ENCODE measurements at places on chromosomes 4 and X.

DNA sequence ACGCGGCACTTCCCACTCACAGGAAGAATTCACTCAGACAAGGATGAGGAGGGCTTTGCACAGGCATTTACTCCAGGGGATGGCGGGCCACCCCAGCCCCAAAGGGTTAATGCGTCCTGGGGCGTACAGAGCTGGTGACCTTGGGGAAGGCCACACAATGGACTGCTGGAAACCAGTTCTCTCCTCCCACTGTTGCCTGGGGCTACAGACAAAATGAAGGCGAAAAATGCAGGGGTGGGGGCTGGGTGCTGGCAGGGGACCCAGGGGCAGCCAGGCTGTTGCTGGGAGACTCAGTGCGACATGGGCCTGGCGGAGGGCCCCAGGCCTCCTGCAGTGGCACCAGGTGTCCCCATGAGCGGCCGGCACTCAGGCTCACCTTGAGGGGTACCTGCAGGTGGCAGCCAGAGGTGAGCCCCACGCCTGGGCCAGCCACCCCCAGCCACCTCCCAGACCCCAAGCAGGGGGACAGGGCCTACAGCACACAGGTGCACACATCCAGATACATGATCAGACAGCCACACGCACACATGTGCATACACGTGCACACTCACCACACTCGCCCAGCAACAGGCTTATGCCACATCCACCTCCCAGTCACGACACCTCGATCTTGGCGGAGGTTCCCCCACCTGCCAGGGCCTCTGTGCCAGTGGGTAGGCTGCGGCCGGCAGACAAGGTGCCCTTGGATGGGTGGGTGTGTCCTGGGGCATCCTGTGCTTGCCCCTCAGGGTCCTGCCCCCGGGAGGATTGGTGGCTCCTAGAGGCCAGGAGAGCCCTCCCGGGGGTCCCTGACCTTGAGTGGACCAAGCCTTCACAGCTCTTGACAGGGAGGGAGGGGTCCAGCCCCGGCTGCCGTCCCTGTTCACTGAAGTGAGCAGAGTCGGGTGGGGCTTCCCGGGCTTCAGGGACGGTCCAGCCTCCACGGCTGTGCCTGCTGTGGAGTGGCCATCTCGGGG is 13.1 kb downstream of the NAT8L start:
- DNase-seq: no peak

DNA sequence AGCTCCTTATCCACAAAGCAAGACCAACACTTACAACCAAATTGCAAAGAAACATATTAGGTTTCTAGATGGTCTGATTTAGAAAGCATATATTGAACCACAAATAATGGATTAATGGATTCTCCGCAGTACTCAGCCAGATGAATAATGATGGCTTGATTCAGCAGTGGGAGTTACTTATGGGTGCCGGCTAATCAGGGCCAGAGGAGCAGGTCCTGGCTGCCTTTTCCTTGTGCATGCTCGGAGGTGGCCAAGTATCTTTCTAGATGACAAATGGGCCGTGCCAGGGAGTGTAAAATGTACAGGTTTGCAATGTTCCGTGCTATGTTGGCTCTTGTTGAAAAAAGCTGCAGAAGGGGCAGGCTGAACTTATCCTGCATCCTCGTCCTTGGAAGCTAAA is 70.2 kb downstream of the VCX3A start:
- no peak for DNase-seq

DNA sequence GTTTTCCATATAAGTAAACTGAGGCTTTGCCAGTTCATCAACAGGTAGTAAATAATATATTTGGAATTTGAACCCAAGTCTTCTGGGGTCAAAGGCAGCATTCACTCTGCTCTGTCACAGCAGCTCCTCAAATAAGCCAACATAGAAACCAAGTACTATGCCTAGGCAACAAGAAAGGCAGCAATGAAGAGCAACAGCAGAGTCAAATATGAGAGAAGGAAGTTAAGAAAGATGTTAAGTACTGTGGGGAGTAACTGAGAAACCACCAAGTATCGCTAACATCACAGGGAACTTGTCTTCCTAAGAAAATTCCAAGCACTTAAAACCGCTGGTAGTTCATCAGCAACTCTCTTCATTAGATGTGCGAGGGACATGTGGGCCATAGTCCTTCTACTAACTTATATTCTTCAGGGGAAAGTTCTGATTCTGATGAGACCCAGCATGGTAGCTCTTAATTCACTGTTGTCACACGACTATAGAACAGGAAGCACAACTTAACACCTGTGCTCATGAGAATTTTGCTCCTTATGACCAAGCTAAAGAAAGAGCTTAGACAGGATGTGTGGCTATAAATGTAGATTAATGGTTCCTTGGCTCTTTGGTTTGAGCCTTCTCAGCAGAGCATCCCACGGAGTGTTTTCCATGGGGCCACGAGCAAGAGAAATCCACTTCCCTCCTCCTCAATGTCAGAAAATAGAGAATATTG is 107.8 kb downstream of the AR start:
- DNase-seq: no peak

DNA sequence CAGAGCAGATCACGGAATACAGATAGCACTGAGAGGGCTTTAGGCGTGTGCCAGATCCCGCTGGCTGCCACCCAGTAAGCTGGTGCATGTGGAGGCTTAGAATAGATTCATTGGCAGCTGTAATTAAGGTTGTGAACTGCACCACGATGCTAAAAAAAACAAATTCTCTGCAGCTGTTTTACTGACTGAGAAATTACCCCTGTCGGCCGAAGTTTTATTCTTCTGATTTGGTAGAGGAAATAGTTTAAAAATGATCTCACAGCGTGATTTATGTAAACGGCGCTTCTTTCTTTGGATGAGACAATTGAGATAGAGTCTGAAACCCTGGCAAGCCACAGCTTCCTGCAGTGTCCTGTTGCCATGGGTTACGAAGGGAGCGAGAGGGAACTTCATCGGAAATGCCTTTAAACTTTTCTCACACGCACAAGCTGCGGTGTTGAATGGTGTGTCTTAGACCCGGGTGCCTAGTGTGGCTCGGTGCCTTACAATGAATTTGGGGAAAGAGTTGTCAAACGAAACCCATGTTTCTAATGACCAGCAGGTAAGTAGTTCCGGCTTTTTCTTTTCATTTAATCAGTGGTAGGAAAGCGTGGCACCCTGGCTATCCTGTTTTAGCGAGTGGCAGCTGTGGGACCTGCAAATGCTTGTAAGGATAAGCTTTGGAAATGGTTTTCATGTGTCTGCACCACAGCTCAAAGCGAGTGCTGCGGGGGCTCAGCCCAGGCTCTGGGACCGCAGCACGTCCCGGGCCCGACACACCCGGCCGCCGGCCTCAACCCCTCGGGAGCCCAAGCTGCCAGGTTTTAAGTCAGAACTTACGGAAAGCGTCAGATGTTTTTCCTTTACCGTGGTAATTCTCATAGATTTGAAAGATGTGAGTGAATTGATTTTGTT is 71.7 kb upstream of the HGFAC start:
- peak; percentile 82 for DNase-seq

DNA sequence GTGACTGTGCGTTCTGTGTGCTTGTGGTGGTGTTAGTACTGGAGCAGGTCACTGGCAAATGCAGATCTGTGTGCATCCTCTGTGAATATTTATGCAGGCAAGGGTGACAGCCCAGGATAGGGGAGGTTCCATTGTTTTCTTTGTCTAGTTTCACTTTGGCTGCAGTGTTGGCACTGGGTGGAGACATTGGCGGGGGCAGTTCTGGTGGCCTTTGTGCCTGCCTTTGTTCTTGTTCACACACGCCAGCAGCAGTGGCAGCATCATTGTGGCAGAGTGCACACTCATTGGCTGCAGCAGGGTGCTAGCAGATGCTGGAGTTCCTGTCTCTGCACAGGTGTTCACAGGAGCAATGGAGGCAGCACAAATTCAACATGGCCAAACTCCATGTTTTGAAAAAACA is 495.3 kb downstream of the UBE2NL start:
- DNase-seq: no peak

DNA sequence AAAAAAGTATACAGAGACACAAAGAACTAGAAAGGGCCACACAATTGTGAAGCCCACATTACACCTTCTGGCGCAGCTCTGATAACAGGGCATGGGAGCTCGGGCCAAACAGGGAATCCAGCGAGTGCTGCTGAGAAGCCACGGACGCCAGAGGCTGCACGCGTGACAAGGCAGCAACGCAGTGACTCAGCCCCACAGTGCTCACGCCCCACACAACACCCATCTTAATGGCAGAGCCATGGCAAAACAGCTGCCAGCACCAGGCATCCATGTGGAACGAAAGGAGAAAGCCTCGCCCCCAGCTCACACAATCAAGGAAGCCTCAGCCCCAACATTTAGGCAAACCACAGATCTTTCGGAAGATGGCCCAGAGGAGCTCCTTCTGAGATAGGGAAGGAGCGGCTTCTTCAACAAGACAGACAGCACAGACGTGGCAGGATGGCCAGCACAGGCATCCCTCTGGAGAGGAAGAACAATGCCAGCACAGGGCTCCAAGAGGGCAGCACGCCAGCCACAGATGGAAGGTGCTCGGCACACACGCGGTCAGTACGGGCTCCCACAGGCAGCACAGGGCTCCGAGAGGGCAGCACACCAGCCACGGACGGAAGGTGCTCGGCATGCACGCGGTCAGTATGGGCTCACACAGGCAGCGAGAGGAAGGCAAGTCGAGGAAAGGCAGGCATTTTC is 33.1 kb downstream of the GAK start:
- DNase-seq: no peak

GRCh38 chr4:184355111-184355604 is 119.2 kb downstream of the IRF2 start:
- DNase-seq: peak; percentile 80

GRCh38 chr4:2069986-2070385 is 10.9 kb downstream of the NAT8L start:
- DNase-seq: no peak

- peak; percentile 86 for DNase-seq
These were observed at the start of gene JADE1 for GRCh38 chr4:128809477-128810330. JADE1 (plus strand) TSS chr4:128809700; CDS start chr4:128831759, 22,059 bp downstream.

- no peak for DNase-seq
These were observed 27.1 kb upstream of the HOPX start for GRCh38 chr4:56708146-56708545.

DNA sequence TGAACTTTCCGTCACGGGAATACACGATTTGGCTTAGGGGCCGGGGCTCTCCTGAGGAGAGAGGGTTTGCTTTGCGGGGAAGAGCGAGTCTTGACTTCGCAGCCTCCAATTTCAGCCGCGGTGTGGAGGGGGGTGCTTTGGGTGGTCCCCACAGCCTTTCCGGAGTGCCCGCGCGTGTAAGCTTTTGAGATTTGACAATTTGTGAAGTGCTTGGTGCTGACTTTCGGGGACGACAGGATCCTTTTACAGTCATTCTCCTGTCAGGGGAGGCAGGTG is 355 bp downstream of the SCML1 start:
- DNase-seq: no peak

DNA sequence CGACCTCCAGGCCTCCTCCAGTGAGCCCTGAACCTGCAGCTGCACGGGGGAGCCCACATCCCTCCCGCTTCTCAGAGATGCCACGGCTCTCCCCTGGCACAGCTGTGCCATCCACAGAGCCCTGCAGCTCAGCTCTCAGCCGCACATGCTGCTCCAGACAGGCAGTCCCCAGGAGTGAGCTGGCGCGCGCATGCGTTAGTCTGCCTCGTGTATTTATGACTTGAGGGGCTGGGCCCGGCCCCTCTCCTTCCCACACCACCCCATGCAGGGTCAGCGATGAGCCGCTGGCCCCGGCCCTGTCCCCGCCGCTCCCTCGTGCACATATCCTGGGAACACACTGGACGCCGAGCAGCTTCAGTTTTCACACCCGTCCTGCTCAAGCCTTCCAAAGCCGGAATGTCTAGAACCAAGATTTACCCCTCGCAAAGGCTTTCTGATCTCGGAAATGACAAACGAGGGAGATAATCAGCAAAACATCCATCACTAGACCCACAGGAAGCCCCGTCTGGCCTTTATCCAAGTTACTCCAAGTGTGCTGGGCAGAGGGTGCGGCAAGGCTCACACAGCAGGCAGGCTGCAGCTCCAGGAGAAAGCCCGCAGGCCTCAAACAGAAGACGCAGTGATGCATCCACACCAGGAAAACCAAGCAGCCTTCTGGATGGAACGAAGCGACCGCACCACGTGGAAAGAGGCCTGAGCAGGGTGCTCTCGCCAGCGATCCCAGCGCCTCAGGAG is 24.3 kb downstream of the GAK start:
- DNase-seq: peak; percentile 88

GRCh38 chr4:154720618-154721267 is 23.1 kb upstream of the LRAT start:
- no peak for DNase-seq

GRCh38 chr4:10237131-10237530 is 120.5 kb upstream of the WDR1 start:
- DNase-seq: no peak

- DNase-seq: no peak
These were observed 400.1 kb upstream of the NWD2 start for GRCh38 chr4:36844448-36844847.

All from A172 (cell line).